ENCODE measurements at places on chromosomes 2 and 18. TPM values are rescaled to one million over a fixed set of nuclear protein-coding genes. Genes with fewer than 3 reads are reported as not detected.

DNA sequence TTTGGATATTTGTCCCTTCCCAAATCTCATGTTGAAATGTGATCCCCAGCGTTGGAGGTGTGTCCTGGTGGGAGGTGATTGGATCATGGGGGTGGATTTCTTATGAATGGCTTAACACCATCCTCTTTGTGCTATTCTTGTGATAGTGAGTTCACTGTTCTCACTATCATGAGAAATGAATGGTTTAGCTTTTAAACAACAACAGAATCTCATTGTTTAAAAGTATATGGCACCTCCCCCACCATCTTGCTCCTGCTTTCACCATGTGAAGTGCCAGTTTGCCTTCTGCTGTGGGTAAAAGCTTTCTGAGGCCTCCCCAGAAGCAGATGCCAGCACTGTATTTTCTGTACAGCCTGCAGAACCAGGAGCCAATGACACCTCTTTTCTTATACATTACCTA, 38.1 kb downstream of the KIAA1328 start:
- no peak overlapping the region for H3K27ac ChIP-seq
- H3K27me3 ChIP-seq = no peaks in the 10 kb centered on the region
- H3K36me3 ChIP-seq = no peaks in the 10 kb centered on the region

DNA sequence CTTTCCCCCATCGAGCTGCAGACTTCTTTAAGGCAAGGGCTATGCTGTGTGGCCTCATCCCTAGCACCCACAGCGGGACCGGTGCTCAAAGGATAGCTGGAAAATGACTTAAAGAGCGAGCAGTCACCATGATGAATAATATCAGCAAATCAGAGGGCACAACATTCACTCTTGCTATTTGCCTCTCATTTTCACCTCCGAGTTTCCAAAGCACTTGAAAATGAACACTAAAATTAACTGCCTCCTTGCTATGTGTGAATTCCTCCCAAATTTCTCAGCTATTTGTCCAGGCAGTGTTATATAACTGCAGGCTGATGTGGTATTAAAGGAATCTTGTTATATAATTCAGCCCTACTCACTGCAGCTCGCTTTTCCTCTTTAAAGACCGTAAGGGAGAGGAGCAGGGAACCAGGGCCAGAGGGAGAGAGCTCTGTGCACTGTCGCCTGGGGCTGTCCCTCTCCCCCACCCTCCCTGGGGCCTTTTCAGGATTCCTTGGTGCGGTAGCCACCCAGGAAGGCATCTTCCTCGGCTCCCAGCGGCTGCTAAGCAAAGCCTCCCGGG, 1.4 kb downstream of the CYS1 start:
- peaks cover 9% of the 10 kb centered on the region for H3K27me3 ChIP-seq
- peak overlapping the region; percentile 58 for H3K4me3 ChIP-seq
- DNase-seq = no peak
- H3K36me3 ChIP-seq = no peaks in the 10 kb centered on the region
- no peak overlapping the region for H3K27ac ChIP-seq

The NDUFV2 gene
- total RNA-seq = 207 TPM

- H3K27ac ChIP-seq = no peak overlapping the region
- peaks cover 15% of the 10 kb centered on the region for H3K36me3 ChIP-seq
- no peaks in the 10 kb centered on the region for H3K27me3 ChIP-seq
- H3K4me1 ChIP-seq = no peaks in the 10 kb centered on the region
- H3K4me3 ChIP-seq = no peak overlapping the region
These were observed 35.7 kb downstream of the STEAP3 start for GRCh38 chr2:119259296-119259860.

DNA sequence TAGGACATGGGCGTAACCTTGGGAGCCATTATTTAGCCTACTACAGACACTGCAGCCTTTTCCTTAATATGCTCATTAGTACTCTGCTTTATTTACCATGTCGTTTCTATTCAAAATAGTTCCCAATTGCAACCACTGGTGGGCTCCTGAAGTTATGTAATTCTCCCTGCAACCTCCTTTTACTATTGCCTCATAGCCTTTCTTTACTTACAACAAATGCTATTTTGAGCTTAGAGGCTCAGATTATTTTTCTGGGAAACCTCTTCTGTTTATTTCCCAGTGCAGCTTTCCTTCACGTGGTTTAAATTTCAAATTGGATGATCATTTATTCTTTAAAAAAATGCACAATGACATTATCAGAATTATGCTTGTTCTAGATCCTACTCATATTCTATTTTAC, 492.3 kb upstream of the TMEFF2 start:
- H3K27ac ChIP-seq = no peak overlapping the region
- no peak for DNase-seq
- H3K4me3 ChIP-seq = no peak overlapping the region
- no peaks in the 10 kb centered on the region for H3K4me1 ChIP-seq

- no peak for DNase-seq
- no peaks in the 10 kb centered on the region for H3K36me3 ChIP-seq
- H3K4me3 ChIP-seq = no peak overlapping the region
- no peak overlapping the region for H3K27ac ChIP-seq
- no peaks in the 10 kb centered on the region for H3K4me1 ChIP-seq
These were observed 1233.6 kb upstream of the TMEFF2 start for GRCh38 chr2:193428336-193428818.

GRCh38 chr2:200025717-200026116, 70.3 kb downstream of the MAIP1 start:
- H3K4me3 ChIP-seq = no peak overlapping the region
- H3K36me3 ChIP-seq = no peaks in the 10 kb centered on the region
- no peaks in the 10 kb centered on the region for H3K4me1 ChIP-seq
- H3K27ac ChIP-seq = no peak overlapping the region
- no peaks in the 10 kb centered on the region for H3K27me3 ChIP-seq
- no peak for DNase-seq

- no peaks in the 10 kb centered on the region for H3K36me3 ChIP-seq
- H3K4me1 ChIP-seq = no peaks in the 10 kb centered on the region
- no peak overlapping the region for H3K4me3 ChIP-seq
- no peaks in the 10 kb centered on the region for H3K27me3 ChIP-seq
- H3K27ac ChIP-seq = no peak overlapping the region
- DNase-seq = no peak
These were observed 253.2 kb upstream of the COL3A1 start for GRCh38 chr2:188720811-188721605.

The CHRND gene
- total RNA-seq = not detected

DNA sequence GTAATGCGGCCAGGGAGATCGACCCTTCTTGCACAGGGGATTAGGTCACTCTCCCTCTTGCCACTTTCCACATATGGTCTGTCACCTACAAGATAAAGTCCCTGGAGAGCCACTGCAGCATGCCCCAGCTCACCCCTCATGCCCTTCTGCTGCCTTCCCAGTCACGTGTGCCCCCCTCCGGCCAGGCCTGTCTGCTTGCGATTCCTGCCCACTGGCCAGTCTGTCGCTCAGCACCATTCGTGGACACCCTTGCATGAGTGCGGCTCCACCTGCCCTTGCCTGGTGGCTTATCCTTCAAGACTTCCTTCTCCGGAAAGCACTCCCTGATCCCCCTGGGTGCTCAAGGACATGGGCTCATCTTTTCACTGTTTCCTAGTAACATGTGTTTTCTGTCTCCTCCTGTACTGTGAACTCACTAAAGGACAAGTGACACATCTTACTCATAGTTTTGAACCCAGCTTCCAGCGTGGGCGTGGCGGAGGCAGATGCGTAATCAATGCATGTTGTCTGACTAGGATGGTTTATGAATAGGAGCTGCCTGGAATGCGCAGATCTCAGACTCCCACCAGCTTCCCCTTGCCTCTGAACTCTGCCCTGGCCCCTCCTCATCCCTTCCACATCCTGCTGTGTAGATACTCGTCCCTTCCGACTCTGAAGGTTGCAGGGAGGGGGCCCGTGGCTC, 7.8 kb upstream of the NT5DC4 start:
- no peaks in the 10 kb centered on the region for H3K36me3 ChIP-seq
- H3K4me3 ChIP-seq = no peak overlapping the region
- no peaks in the 10 kb centered on the region for H3K27me3 ChIP-seq
- H3K27ac ChIP-seq = no peak overlapping the region

The RTP5 gene
- total RNA-seq = not detected

- peaks cover 2% of the 10 kb centered on the region for H3K4me1 ChIP-seq
- peak; percentile 8 for DNase-seq
- H3K27ac ChIP-seq = no peak overlapping the region
- no peak overlapping the region for H3K4me3 ChIP-seq
- H3K27me3 ChIP-seq = no peaks in the 10 kb centered on the region
- H3K36me3 ChIP-seq = no peaks in the 10 kb centered on the region
These were observed 178.2 kb downstream of the LOXHD1 start for GRCh38 chr18:46478796-46479195.

DNA sequence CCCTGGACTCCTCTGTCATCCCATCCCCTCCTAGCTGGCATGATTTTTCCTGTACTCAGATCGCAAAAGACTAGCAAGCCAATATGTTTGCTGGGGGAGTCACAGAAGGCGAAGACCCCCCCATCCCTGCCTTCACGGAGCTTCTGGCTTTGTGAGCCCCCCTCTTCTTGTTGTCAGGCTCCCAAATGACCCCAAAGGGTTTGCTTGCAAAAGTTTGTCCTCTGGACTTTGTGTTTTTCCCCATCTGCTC, 169.9 kb downstream of the SMAD7 start:
- no peak for DNase-seq
- H3K27ac ChIP-seq = no peak overlapping the region
- no peak overlapping the region for H3K4me3 ChIP-seq
- no peaks in the 10 kb centered on the region for H3K36me3 ChIP-seq
- no peaks in the 10 kb centered on the region for H3K4me1 ChIP-seq

The SLC30A3 gene
- total RNA-seq = 2.5 TPM

- H3K4me1 ChIP-seq = no peaks in the 10 kb centered on the region
- H3K27me3 ChIP-seq = no peaks in the 10 kb centered on the region
- no peak overlapping the region for H3K27ac ChIP-seq
- no peak overlapping the region for H3K4me3 ChIP-seq
- peaks cover 4% of the 10 kb centered on the region for H3K36me3 ChIP-seq
- no peak for DNase-seq
These were observed 5.1 kb downstream of the AGPS start for GRCh38 chr2:177397481-177398289.

DNA sequence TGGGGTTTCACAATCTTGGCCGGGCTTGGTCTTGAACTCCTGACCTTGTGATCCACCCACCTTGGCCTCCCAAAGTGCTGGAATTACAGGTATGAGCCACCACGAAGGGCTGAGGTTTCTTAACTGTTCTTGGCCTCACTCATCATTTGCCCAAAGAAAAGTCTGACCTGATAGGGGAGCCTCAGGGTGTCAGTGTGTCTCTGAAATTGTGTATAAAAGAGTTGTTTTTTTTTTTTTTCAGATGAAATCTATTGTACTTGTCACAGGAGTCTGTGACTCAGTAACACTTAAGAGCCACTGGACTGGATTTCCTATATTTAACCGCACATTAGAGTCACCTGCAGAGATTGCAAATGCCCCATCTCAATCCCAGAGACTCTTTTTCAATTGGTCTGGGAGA, 16.9 kb downstream of the PMAIP1 start:
- H3K4me3 ChIP-seq = no peak overlapping the region
- no peaks in the 10 kb centered on the region for H3K36me3 ChIP-seq
- H3K27ac ChIP-seq = no peak overlapping the region
- no peaks in the 10 kb centered on the region for H3K27me3 ChIP-seq
- H3K4me1 ChIP-seq = peaks cover 4% of the 10 kb centered on the region

GRCh38 chr2:47346107-47346506, 56.8 kb upstream of the MSH2 start:
- DNase-seq = no peak
- H3K36me3 ChIP-seq = peaks cover 9% of the 10 kb centered on the region
- H3K4me3 ChIP-seq = peak overlapping the region; percentile 76

DNA sequence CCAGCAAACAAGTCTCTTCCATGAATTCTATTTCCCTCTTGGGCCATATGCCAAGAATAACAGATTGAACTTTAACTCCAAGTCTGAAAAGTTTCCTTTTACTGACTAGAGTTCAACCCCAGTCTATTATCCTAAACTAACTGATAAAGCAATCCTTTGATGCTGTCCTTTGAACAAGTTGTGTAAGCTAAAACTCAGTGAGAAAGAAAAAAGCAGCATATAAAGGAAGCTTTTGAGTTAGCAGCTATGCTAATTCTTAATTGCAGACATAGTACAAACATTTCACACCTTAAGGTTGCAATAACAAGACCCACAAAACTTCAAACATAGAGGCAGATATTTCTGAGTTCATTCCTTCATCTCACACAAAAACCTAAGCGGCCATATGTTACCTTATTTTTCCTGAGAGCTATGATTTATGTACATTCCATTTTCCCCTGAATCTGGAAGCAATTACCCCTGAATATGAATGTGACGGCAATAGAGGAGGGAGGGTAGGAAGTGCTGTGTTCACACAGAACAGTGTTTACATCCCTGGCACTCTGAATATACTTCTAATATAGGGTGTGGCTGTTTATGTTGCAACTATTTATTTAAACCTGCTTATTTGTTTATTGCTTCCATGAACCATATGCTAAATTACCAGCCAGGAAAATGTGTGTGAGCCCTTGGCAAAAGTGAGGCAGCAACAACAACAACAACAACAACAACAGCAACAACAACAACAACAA, 180.6 kb downstream of the IRS1 start:
- no peaks in the 10 kb centered on the region for H3K27me3 ChIP-seq
- H3K4me3 ChIP-seq = no peak overlapping the region
- H3K4me1 ChIP-seq = no peaks in the 10 kb centered on the region
- H3K27ac ChIP-seq = no peak overlapping the region

GRCh38 chr2:127392828-127393578, 5.2 kb upstream of the MAP3K2 start:
- 0 out of 2 replicates have a peak, but pooled peaks cover 4% of the 10 kb centered on the region for H3K4me1 ChIP-seq
- no peak for DNase-seq
- H3K27me3 ChIP-seq = no peaks in the 10 kb centered on the region
- H3K36me3 ChIP-seq = peaks cover 4% of the 10 kb centered on the region
- no peak overlapping the region for H3K27ac ChIP-seq

The NAT8 gene
- not detected for total RNA-seq

- no peaks in the 10 kb centered on the region for H3K27me3 ChIP-seq
- no peak for DNase-seq
- no peaks in the 10 kb centered on the region for H3K36me3 ChIP-seq
- H3K27ac ChIP-seq = no peak overlapping the region
- no peaks in the 10 kb centered on the region for H3K4me1 ChIP-seq
These were observed 115.1 kb downstream of the KCNJ3 start for GRCh38 chr2:154813636-154814035.

The CYS1 gene
- total RNA-seq = 0.07 TPM

The SPIRE1 gene
- total RNA-seq = 16.6 TPM

- no peaks in the 10 kb centered on the region for H3K27me3 ChIP-seq
- H3K4me1 ChIP-seq = no peaks in the 10 kb centered on the region
- peaks cover 13% of the 10 kb centered on the region for H3K36me3 ChIP-seq
- DNase-seq = peak; percentile 48
These were observed 272.2 kb downstream of the OSR1 start for GRCh38 chr2:19086231-19086651.

- H3K36me3 ChIP-seq = no peaks in the 10 kb centered on the region
- H3K27ac ChIP-seq = no peak overlapping the region
- DNase-seq = no peak
These were observed 149.2 kb upstream of the VWC2L start for GRCh38 chr2:214261683-214262082.

The DCDC2C gene
- not detected for total RNA-seq

All from H9 (cell line).